ENCODE measurements at places on chromosomes 16 and 17.

- no peak for DNase-seq
Observed at GRCh38 chr16:58678716-58679115, 5.9 kb downstream of the SLC38A7 start.

DNA sequence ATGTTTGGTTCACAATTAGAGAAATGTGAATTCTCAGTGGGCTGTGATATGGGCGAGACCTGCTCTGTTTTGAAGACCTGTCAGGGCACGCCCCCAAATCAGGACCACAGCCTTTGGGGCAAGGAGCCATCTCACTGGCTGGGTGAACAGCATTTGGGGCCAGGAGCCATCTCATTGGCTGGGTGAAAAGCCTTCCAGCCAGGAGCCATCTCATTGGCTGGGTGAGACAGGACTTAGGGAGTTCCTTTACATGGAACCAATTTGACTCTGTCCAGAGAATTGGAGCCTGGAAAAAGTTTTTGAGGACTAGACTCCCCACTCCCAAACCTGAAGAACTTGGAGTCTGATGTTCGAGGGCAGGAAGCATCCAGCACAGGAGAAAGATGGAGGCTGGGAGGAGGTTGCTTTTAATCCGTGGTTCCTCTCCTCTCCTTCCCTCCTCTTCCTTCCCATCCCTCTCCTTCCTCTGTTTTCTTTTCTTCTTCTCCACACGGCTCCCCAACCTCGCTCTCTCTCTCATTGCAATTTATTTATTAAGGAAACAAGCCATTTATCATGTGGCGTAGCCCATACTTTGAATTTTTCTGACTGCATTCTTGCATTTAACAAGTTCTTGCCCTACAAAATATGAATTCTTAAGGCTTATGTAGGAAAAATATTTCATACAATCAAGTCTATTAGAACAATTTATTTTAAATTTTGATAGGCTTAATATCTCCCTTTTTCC is 19.7 kb downstream of the FOXL1 start:
- no peak for DNase-seq

DNA sequence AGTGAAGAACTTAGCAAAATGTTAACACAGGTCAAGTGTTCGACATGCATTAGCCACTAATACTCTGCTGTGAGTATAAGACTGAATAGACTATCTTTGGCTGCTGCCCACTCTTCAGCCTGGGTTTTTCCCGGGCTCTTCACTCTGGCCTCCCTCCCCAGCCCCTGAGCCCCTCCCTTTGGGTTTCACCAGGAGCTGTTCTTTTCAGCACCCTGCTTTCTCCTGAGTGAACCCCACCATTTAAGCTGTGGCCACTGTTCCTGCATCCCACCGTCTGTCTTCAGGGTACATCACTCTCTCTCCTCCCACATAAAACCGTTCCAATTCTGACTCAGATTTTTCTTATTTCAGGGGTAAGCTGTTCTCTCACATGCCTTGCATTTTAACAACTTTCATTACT is 92.0 kb upstream of the ASIC2 start:
- DNase-seq = no peak

DNA sequence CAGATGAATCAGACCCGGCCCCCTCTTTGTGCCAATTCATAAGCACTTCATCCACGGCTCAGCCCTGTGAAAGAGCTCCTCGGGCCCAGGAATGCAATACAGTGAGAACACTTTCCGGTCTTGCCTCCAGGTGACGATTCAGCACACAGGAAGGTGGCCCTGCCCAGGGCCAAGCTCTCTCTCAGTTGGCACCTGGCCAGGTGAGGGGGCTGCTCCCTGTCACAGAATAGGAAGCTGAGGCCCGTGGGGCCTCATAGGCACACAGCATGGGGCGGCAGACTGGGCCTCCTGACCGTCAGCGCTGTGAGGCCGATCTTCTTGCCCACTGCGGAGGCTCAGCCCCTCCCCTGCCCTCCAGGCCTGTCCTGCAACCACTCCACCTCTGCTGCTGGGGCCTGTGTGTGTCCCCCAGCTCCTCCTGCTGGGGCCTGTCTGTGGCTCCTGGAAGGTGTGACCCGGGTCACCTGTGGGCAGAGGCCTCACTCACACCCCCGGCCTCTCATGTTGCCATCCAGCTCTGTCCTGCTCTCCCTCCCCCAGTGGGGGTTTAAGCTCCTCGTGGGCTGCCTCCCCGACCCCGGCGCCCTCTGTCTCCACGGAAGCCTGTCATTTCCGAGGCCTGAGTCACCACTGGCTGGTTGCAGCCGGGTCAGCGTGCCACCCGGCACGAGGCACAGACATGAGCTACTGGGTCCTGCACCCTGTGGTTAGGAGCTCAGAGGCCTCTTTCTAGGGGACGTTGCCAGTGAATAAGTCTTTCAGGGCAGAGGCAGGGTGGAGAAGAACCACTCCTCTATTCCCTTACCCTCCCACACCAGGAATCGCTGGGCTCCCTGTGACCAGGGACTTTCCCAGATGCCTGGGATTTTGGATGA is 114.4 kb downstream of the SEC14L1 start:
- DNase-seq = no peak

DNA sequence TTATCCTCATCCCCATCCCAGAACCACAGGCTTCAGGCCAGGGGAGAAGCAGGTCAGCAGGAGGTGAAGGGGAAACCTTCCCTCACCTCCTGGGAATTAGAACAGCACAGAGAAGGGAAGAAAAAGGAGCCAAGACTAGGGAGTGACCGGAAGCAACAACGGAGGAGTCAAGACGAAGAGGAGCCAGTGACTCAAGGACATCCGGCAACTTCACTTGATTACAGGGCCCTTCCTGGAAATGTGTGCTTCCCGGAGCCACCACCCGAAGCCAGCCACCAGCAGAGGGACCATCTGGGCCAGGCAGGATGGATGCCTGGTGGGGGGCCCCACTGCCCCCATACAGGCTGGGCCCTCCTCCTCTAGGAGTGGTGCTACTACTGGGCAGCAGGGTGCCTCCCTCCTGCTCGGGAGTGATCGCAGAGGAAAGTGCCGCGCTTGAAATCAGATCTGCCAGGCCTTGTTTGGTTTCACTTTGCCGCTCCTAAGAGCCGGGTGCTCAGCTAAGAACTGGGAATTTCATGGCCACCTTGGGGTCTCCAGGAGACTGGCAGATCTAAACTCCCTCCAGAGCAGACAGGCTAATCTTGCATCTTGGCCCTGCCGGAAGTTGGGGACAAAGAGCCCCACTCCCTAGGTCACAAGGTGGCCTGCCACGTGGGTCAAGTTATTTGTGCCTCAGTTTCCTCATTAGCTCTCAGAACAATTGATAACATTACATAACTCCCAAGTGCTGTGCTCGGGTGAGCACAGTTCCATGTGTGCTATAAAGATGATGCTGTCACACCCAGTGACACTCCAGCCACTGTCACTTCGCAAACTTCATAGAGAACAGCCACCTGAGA is 6.6 kb downstream of the CDC42EP4 start:
- no peak for DNase-seq

GRCh38 chr17:8100111-8100510 is 12.6 kb upstream of the ALOX12B start:
- DNase-seq = no peak

DNA sequence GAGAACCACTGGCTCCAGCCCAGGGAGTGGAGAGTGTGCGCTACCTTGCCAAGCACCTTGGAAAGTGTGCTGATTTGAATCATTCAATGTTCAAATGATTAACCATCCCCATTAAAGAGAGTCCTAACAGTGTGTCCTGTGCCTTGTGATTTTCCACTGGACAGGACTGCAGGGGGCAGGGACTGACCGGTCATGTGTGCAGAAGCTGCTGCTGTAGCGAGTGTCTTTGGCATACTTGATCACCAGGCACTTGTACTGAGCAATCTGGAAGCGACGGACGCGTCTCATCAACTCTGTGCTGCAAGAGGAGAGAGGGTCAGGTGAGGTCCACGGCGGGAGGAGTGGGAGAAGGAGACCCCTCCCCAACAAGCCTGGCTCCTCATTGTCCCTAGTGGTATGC is 2.0 kb downstream of the TK1 start:
- DNase-seq = no peak

DNA sequence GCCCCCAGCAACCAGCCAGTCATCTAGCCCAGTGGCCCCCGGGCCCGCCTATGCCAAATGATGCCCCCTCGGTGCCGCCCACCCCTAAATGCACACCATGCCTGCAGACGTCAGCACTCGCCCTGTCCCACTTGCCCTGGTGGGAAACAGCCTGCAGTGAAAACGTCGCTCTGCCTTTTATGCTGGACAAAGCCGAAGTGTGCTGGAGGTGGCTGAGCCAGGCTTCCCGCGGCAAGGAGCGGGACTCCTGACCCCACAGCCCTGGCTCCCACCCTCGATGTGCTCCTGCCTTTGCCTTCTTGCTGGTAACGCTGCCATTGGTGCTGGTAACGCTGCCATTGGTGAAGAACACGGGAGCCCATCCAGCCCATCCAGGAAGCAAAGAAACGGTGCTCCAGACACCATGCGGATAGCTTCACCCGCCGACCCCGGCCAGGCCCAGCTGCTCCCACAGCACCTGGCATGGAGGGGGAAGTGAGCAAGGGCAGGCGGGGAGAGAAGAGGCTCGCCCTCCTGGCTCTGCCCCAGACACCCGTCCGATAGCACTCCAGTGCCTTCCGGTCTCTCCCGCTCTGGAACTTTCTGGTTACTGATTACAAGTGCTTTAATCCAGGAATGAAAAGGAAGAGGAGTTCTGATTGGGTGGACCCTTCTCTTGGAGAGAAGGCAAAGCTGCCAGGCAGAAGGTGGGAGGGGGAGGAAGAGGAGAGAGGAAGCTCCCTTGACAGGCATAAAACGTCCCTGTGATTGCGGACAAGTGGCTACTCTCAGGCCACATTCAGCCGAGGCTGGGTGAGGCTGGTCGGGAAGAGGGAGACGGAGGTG is 4.0 kb upstream of the BAIAP2 start:
- no peak for DNase-seq

GRCh38 chr17:42179911-42180410 is 981 bp downstream of the KCNH4 start:
- DNase-seq = no peak

Data from T-helper 1 cell (primary cell).